Fibroblast of skin of left quadriceps (primary cell): ENCODE measurements at places on chromosomes 1 and 21.
A peak's percentile ranks its signal among the peaks of the same experiment; 100 is the strongest.

GRCh38 chr1:243921111-243921510, 71.1 kb upstream of the AKT3 start:
- no peak for DNase-seq

DNA sequence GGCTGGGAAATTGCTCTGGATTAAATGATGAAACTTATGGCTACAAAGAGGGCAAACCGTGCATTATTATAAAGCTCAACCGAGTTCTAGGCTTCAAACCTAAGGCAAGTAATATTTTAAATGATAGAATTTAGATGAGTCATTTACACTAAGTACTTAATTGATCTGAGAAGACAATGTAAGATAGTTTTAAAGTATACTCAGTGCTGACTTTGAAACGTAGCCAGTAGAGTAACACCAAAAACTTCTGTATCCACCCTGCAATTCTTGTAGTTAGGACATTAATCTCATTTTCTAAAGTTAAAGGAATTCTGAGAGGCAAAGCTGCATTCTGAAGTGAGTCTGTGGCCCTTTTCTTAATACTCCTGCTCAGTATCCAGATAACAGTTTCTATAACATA, 20.8 kb downstream of the ATP1B1 start:
- DNase-seq = no peak

- no peak for DNase-seq
Measured at GRCh38 chr1:64135462-64136223, 67.8 kb upstream of the UBE2U start.

DNA sequence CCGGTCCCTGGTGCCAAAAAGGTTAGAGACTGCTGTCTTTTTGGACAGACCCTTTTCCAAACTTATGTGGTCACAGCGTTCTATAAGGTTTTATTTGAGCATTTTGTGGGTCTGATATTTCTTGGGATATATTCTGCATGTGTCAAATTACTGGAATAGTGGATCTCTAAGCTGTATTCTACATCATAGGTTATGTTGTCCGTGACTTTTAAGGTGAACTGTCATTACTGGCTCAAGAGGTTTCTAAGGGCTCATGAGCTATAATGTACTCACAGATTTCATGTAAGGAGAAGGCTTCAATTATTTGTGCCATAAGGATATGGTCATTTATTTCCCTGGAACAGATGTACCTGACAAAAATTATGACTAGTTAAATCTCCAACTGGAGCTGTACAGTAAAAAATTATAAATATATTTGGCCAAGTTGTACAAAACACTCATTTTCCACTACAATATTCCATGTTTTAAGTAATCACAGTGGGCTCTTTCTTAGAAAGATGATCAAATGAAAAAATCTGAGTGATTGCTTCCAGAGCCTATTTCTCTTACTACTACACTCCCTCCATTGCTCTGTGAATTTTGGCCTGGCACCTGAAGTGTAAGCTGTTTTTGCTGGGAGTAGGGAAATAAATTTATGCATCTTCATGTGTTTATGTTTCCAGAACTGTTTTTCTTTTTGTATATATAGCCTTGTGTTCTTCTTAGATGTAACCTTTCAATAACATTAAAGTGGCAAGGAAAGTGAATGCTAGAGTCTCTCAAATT, 538.1 kb upstream of the ZRANB2 start:
- DNase-seq = no peak

GRCh38 chr1:89808441-89809117, 12.3 kb upstream of the LRRC8D start:
- DNase-seq = peak; percentile 20

DNA sequence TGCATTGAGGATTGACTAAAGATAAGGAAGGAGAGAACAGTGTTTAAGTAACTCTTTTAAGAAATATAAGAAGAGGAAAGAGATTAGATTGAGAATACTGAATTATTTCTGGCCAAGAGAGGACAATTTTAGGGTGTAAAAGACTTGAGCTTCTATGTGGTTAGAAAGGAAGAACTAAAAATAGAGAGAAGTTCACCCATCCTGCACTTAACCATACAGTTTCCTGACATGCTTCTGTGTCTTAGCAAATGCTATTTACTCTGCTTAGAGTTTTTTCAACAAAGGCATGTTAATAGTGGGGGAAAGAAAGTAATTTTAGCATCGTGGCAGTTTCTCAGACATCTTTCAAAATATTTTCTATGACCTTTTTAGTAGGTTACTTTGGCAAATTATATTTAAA, 122.8 kb upstream of the GPR52 start:
- DNase-seq = no peak

GRCh38 chr1:240152611-240153297, 61.1 kb downstream of the FMN2 start:
- DNase-seq = no peak

GRCh38 chr1:223288826-223289225, 75.2 kb downstream of the SUSD4 start:
- no peak for DNase-seq

GRCh38 chr1:233261206-233261605, 34.3 kb downstream of the PCNX2 start:
- no peak for DNase-seq

DNA sequence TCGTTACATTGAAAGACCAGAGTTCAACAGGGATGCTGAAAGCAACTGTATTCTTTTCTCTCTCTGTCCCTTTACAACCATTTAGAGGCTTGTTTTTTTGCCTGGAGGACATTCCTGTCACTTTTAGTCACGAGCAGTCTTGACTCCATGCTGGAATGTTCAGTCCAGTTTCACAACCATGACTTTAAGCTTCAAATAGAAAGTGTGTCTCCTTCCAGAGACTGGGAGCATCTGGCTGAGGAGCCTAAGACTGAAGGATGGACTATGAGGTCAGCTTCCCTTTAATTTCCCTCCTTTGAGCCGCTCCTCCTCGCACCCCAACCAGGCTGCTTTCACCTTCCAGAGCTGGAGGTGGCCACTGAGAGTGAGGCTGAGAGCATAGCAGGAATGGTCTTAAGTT, 10.5 kb upstream of the RYR2 start:
- DNase-seq = no peak

DNA sequence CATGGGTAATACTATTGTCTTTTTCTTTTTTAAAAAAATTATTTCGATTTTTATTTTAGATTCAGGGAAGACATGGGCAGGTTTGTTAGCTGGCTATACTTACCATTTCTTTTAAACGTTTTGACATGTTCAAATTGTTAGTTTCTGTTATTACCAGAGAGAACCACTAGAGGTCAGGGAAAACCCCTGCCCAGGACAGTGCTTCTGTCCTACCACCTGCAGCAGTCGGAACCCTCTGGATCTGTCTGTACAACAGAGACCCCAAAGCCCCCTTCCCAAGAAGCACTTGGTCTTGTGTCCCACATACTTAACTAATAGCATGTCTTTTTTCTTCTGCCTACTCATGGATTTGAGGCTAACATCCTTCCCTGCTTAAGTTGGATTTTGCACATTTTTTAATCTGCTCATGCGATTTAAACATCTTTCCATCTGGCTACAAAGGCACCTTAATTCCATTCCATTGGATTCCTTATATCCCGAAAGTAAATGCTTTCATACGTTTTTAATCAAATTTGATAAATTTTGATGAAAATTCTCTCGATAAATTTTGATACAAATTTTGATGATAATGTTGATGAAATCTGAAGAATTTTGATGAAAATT, 10.0 kb upstream of the C1orf115 start:
- no peak for DNase-seq

GRCh38 chr1:201100169-201100930, 11.9 kb downstream of the CACNA1S start:
- no peak for DNase-seq
